CD4-positive, alpha-beta T cell treated with Interleukin-17A for 1 hour (primary cell): ENCODE measurements at places on chromosomes 5 and 9.

DNA sequence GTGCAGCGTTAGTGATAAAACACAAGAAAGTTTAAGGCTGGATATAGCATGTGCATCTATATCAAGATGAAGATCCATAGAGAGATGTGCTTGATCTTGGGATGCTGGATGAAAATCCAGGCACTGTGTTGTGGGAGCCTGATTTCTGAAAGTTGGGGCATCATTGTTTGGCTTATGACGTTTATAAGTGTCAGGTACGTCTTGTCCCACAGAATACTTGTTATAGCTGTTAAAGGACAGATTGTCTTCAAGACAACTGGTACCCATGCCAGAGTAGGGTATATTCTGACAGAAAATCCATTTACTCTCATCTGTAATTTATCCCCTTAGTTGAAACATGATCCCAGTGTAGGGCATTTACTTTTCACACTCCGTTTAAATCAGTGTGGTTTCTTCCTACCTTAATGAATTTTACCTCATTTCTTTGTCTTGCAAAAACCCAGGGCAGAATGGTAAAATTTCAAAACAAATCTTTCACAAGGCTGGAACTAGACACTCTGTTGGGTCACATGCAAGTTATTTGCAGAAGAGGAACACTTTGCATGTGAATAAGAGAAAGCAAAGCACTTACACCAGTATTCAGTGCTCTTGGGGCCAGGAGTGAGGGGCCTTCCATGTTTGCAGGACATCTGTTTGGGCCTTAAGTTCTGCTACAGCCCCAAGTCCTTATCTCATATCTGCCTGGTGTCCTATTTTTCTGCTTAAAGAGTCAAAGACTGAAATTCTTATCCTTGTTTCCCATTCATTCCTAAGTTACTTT is 73.3 kb downstream of the GHR start:
- DNase-seq: no peak

DNA sequence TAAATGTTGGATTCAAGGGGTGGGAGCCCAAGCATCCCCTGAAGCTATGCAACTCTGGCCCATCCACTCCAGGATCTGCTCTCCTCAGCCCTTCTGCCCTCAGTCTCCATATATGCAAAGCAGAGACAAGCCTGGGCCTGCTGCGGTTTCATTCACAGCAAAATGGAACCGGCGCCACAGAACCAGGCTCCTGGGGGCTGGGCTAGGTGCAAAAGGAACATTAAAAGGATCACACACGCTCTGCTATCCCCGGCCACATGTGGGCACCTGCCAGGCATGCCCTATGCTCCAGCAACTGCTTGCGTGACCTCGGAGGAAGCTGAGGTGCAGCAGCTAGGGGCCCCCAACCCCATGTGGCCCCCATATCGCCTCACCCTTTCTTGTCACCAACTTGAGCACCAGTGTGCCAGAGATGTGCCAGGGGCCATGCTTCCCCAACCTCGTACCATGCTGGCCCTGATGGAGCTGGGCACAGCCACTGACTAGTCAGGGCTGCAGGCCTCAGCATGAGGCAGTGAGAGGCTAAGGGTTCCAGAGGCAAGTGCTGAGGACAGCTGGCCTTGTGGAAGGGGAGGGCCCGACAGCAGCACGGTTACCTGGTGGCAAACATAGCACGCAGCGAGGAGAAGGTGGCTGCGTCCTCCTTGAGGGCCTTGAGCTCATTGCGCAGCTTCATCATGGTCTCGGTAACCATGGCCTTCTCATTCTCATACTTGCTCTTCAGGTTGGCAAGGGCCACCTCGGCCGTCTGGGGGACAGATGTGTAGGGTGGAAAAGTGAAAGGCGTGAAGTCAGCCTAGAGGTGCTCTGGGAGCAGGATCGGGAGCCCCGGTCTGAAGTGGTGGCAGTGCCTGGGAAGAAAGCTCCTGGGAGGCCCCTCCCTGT is 47.2 kb downstream of the BICD2 start:
- no peak for DNase-seq

GRCh38 chr5:42889311-42889933 is 77.7 kb upstream of the SELENOP start:
- DNase-seq: peak; percentile 68

GRCh38 chr5:67031692-67032091 is 164.9 kb downstream of the CD180 start:
- no peak for DNase-seq

- no peak for DNase-seq
Observed at GRCh38 chr9:77507212-77507961, 140.7 kb downstream of the GNA14 start.

DNA sequence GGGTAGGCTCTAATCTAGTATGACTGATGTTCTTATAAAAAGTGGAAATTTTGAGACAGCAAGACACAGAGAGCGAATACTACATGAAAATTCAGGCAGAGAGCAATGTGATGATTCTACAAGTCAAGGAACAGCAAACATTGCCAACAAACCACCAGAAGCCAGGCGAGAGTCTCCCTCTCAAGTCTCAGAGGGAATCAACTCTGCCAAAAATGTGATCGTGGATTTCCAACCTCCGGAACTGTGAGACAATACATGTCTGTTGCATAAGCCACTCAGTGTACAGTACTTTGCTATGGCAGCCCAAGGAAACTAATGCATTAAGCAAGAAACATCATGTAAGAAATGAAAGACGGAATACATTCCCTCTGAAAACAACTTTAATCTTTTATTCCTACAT is 52.1 kb upstream of the CCNG1 start:
- no peak for DNase-seq

- no peak for DNase-seq
Observed at GRCh38 chr9:122456123-122456522, 21.6 kb downstream of the OR1J1 start.

- DNase-seq: no peak
Observed at GRCh38 chr5:159218595-159219023, 9.3 kb upstream of the RNF145 start.

- DNase-seq: no peak
Observed at GRCh38 chr5:177020033-177020432, 2.5 kb upstream of the ZNF346 start.

GRCh38 chr9:13268469-13268868 is 11.0 kb downstream of the MPDZ start:
- DNase-seq: no peak

GRCh38 chr5:141077826-141078225 is 16.6 kb upstream of the PCDHB2 start:
- DNase-seq: no peak

- DNase-seq: no peak
Observed at GRCh38 chr5:168329302-168329701, 37.9 kb downstream of the WWC1 start.

DNA sequence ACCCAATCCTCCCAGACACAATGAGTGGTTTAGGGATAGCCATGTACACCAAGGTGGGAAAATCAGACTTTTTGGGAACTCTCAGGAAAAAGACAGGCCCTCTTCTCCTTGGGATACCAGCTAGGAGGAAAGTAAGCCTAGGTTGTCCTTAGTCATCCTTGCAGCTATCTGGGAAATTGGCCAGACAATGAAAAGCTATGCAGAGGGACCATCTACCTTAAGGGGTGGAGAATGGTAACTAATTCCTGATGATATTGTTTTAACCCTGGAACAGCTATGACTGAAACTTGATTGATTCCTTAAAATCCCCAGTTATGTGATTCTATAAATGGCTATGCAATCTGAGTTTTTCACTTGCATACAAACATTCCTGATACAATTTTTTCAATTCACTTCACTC is 88.9 kb upstream of the BNC2 start:
- no peak for DNase-seq

- no peak for DNase-seq
Observed at GRCh38 chr5:152372875-152373274, 32.2 kb downstream of the NMUR2 start.

- DNase-seq: no peak
Observed at GRCh38 chr5:128366147-128366546, 171.9 kb downstream of the FBN2 start.

- no peak for DNase-seq
Observed at GRCh38 chr9:133428617-133429101, 6.5 kb downstream of the ADAMTS13 start.

DNA sequence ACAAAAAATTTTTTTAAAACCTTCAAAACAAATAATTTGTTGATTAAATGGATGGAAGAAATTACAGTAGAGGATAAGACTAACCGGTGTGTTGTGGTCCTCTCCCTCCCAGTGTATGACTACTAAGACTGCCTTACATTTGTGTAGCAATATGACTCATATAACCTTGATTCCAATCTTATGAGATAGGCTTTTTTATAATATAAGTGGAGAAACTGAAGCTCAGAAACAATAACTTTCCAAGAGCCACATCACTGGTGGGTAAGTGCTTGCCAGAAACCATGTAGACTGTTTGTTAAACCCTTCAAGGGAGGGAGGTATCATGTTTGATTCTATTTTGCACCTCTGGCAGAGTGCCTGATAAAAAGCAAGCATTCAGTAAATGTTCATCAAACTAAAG is 47.5 kb downstream of the NLN start:
- no peak for DNase-seq

- DNase-seq: no peak
Observed at GRCh38 chr9:109498195-109499092, at the start of gene PTPN3. Gene PTPN3 (minus strand): TSS chr9:109498307. CDS start chr9:109463434, 34,873 bp downstream.

- no peak for DNase-seq
Observed at GRCh38 chr9:76153902-76154629, 240.2 kb downstream of the RFK start.
